LoVo (cell line): ENCODE measurements at places on chromosomes 1 and 21.

DNA sequence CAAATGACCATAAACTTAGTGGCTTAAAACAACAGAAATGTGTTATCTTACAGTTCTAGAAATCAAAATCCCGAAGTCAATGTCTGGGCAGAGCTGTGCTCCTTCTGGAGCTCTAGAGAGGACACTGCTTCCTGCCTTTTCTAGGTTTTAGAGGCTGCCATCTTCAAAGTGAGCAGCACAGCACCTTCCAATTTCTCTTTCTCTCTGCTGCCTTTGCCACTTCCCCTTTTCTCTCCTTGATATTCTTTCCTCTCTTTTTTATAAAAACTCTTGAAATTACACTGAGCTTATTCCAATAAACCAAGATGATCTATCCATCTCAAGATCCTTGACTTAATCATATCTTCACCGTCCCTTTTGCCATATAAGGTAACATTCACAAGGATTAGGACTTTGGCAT, 616.9 kb downstream of the PLPP3 start:
- no peak for DNase-seq

GRCh38 chr1:115299266-115299665, 38.8 kb downstream of the NGF start:
- no peak for DNase-seq

- no peak for DNase-seq
These were observed 25.0 kb downstream of the PLXNA2 start for GRCh38 chr1:208219098-208219658.

DNA sequence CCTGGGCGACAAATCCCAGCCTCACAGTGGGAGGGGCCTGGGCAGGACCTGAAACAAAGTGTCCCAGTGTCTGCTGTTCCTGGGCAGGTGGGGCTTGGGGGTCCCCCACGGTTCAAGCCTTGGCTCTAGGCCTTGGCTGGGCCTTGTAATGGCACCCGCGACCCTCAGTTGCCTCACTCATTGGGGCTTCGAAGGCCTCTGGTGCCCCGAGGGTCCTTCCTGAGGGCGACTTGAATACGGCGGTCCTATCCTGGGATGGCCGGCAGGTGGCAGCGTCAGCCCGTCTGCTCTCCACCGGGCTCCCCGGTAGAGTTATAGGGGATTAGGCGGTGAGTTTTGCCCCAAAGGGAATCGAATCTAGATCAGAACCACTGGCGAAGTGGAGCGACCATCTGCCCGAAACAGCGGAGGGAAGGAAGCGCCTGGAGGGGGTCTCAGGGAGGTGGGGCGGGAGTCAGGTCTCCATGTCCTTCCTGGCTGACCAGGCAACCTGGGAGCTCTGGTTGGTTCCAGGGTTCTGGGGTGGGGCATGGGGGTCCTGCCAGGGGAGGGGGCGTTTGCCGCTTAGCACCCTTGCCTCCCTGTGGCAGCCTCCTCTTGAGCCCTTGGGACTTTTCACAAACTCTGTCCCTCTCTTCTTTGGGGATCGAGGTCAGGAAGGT, 2.1 kb upstream of the PEX10 start:
- DNase-seq = peak; percentile 74

DNA sequence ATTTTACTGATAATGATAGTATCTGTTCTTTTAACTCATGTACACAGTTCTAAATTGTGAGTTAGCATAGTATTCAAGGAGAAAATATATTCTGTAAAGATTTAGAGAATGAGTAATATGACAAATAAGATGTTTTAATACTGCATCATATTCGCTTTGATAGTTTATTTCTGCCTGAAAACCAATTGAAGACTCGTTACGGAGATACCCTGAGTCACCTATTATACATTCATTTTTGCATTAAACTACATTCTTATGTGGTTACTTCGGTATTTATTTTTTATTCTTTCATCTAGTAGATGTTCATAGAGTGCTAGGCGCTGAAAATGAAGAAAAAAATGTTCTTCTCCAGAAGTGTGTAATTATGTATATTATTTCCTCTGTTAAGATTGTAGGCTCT, 5.3 kb downstream of the UHMK1 start:
- no peak for DNase-seq
